CMK (cell line): ENCODE measurements at places on chromosomes 6 and 20.

DNA sequence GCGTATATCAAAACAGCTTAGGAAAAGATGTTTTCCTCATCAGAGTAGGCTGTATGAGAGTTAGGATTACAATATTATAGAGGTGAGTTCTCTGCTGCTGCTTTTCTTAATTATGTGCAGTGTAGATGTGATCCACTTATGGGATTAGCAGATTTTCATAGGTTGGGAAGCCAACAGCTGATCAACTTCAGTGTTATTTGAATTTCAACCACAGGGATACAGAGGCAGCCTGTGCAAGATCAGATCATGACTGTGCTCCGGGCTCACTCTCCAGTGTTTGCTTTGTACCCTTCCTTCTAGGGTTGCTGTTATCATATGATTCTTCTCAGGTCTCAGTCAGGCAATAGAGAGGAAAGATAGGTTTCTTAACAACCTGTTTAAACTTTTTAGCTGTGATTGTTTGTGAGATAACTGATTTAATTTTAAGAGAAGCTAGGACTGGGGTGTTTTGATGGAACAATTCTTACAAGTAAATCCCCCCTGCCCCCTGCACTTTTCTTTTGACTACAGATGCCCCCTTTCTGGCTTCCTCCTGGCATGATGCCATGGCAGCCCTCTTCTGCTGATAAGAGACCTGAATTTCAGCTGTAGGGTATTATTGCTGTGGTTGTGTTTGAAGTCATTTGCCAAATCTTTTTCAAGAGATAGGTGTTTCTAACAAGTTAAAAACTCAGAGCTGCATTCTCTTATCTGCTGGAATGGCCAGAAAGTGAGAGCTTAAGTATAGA, 8.5 kb downstream of the RNF8 start:
- no peak for DNase-seq

GRCh38 chr20:48725555-48725991, 102.2 kb downstream of the PREX1 start:
- DNase-seq = no peak

DNA sequence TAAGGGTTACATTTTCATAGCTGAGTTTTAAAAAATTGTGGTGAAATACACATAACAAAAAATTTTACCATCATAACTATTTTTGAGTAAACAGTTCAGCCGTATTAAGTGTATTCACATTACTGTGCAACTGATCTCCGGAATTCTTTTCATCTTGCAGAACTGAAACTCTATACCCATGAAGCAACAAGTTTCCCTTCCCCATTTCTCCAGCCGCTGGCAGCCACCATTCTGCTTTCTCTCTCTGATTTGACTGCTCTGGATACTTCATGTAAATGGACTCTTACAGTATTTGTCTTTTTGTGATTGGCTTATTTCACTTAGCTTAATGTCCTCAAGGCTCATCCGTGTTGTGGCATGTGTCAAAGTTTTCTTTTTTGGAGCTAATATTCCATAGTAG, 341.6 kb downstream of the QKI start:
- DNase-seq = no peak

GRCh38 chr6:20215310-20215709, 3.0 kb upstream of the MBOAT1 start:
- no peak for DNase-seq

- DNase-seq = no peak
Observed at GRCh38 chr20:62688855-62689460, 19.7 kb upstream of the NTSR1 start.

- DNase-seq = no peak
Observed at GRCh38 chr20:2403291-2404052, 22.8 kb downstream of the TGM6 start.

- peak; percentile 18 for DNase-seq
Observed at GRCh38 chr20:33211817-33212424, 5.2 kb upstream of the BPIFA3 start.

DNA sequence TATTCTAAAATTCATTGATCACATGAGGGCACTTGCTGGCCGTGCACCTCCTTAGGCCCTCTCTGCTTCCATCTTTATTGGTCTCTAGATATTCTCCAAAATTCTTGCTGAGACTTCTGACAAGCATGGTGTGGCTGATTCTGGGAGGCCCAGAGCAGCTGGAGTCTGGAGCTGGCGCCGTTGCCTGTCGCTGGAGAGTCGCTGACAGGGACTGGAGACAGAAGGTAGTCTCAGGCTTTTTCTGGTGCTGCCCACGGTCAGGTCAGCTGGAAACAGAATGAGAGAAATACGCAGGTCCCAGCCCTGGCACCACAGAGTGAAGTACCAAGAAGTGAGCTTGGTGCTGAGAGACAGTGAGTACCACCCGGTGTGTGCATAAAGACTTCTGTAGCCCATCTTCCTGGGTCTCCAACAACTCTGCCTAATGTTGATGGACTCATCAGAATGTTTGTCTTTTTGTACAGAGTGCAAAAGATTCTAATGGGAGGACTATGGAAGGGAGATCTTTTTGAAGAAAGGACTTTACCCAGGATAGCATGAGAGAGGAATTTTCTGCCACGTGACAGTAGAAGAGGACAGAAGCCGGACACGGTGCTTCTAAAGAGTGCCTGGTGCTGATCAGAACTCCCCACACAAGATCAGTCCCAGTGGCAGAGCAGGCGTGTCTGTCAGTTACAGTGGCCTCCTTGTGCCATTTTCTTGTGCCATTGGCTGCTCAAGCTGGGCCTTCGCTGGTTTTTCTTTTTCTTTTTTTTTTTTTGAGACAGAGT, 1.8 kb upstream of the ALDH8A1 start:
- DNase-seq = no peak

GRCh38 chr6:77630014-77630413, 22.8 kb upstream of the MEI4 start:
- no peak for DNase-seq

GRCh38 chr20:7629880-7630279, 310.4 kb downstream of the HAO1 start:
- no peak for DNase-seq

DNA sequence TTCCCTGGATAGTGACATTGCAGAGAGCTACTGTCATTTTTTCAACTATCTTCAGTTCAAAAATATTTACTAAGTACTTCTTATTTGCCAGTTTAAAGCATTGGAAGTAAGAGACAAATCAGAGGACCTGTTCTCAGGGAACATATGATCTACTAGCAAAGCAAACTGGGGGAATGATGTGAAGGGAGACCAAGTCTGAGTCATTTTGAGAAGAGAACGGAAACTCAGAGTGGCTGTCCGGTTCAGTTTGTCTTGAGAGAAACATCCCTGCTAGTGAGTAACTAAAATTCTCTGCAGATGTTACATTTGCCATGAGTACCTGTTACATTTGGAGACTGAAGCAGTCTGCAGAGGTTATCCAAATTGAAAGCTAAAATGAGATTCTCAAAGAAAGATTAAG, 118.3 kb downstream of the KCNQ5 start:
- no peak for DNase-seq

DNA sequence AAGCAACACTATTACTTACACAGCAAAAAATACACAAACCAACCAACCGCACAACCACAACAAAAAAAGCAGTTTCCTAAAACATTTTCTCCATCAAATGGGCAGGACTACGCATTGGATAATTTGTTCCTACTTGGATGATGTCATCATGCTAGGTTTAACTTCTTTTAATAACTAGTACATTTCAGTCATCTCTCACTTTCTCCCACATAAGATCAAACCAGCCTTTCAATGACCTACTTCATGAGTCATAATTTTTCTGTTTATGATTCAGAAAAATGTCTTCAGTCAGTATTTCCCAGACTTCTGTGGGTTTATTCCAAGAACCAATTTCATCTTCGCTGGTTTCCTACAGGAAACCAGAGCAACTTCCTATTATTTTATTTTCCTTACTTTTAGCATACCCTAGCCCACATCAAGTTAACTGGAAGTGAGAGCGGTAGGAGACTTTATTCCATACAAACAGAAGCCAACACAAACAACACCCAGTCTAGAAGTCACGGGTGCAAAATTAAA, 134.2 kb downstream of the GMDS start:
- no peak for DNase-seq

DNA sequence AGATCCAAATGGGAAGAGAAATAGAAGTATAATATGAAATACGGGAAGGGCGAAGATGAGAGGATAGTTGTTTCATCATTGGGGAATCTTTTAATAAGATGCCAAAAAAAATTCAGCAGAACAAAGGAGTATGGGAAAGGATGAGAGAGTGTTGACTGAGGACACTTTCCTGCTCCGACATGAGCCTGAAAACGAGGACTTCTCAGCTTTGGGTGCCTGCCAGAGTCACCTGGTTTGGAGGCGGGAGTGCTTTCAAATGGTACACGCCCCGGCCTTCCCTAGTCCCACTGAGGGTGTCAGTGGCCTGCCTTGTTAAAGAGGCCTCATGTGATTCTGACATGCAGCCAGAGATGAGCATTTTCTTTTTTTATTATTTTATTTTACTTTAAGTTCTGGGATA, 250.9 kb downstream of the ANKRD60 start:
- no peak for DNase-seq

GRCh38 chr6:167470836-167471547, 146.1 kb downstream of the TTLL2 start:
- no peak for DNase-seq

DNA sequence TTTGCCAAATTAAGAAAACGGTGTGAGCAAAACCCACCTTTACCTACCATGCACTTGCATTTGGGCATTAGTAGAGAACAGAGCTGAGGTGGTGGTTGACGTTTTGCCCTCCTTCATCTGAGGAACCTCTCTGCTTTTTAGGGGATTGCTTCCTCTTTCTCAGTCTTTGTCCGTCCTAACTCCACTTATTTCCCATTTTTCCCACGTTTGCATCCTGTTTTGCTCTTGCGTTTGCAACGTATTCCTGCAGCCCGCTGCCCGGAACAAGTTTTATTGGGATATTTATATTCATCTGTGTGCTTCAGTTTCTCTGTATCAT, 374 bp upstream of the SERINC1 start:
- DNase-seq = no peak

DNA sequence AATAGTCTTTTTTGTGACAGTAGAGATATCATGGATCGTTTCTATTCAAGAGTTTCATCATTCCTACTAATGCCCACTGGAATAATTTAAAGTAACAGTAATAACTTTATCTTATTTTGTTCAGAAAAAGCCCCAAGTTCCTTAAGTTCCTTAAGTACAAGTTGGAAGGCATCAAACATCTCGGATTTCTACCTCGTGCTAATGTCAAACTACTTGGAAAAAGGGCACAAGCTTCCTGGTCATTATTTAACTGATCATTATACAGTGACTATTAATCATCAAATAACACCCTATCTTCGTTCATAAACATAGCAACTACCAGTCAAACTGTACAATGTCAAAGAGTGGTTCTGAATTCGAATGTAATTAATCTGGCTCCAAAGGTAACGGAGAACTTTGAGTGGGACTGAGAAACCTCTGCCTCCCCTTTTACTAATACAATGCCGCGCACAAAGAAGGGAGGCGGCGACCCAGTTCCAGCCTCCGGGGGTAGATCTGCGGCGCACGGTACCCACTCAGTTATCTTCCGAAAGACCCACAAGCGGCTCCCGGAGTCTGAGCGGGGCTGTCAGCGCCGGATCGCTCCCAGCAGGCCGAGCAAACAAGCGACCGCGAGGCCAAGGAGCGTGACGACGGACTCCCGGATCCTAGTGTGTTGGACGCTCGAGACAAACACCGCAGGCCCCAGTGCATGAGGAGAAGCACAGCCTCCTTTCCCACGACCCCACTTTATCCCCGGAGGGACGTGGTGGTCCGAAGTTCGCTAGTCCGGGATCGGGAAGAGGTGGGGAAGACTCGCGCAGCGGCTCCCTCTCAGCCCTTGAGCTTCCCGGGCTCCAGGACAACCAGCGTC, 716 bp downstream of the SHPRH start:
- DNase-seq = no peak

DNA sequence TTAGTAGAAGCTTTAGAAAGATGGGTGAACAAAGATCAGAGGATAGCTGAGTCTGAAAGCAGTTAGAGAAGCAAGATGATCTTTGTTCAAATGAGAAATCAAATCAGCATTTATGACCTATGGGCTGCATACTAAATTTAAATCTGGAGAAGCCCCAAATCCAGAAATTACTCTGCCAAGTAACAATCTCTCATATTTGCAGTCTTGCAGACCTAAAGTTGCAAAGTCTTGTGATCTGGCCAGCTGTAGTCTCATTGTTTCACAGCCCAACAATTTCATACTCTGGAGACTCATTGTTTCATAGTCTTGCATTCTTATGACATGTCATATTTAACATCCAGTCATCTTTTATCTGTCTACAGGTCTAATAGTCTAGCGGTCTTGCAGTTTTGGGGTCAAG, 364.9 kb upstream of the RSPO3 start:
- no peak for DNase-seq

GRCh38 chr6:56102216-56102615, 145.2 kb downstream of the COL21A1 start:
- no peak for DNase-seq

DNA sequence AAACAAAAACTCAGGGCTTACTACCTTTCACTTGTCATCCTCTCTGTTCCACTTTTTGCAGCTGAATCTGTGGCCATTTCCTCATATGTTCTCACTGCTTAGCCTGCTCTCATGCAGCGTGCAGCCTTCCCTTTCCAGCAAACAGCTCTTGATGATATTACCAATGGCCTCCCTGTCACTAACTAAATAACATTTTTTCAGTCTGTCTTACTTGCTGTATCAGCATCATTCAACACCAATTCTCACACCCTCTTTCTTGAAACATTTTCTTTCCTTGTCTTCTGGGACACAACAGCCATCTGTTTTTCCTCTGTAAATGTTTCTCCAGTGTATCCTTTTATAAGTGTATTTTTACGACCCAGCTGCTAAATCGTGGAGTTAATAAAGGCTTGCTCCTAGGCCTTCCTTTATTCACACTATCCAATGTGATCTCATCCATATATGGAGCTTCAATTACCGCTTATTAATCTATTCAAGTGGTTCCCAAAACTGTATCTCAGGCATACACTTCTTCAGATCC, 523.6 kb upstream of the RNF217 start:
- no peak for DNase-seq

GRCh38 chr6:52373151-52373690, 11.3 kb downstream of the PAQR8 start:
- DNase-seq = no peak

DNA sequence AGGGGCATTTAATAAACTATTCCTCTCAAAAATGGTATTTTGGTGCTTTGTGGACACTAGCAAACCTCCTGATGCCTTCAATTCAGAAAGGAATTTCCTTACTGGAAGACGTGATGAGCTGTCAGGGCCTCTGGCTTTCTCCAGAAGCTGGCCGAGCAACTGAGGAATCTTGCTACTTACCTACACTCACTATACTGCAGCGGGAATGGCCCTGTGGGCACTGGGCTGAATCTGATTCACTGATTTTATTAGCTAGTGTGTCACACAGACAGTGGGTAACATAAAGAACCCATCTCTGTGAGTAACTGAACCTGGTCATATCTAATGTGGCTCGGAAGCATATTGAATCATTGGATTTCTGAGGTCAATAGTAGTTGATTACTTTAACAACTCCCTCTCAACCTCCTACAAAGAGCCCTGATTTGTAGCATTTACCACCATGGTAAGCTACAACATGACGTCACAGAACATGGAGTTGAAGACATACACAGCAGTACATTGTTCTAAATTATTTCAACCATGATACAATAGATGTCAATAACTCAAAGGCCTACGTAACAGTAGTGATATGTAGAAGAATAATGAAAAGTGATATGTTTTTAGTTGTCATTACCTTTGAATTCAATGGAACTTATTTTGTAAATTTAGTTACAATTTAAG, 232.1 kb downstream of the SYNE1 start:
- no peak for DNase-seq
